ENCODE measurements at places on chromosomes 6 and 20. TPM values are rescaled to one million over a fixed set of nuclear protein-coding genes. Genes with fewer than 3 reads are reported as not detected.
A peak's percentile ranks its signal among the peaks of the same experiment; 100 is the strongest.

GRCh38 chr6:41639809-41640371 lies 1.6 kb downstream of the MDFI start:
- no peak overlapping the region for H3K4me3 ChIP-seq
- H3K36me3 ChIP-seq: no peaks in the 10 kb centered on the region
- DNase-seq: no peak
- H3K4me1 ChIP-seq: peaks cover 5% of the 10 kb centered on the region
- no peak overlapping the region for H3K27ac ChIP-seq

DNA sequence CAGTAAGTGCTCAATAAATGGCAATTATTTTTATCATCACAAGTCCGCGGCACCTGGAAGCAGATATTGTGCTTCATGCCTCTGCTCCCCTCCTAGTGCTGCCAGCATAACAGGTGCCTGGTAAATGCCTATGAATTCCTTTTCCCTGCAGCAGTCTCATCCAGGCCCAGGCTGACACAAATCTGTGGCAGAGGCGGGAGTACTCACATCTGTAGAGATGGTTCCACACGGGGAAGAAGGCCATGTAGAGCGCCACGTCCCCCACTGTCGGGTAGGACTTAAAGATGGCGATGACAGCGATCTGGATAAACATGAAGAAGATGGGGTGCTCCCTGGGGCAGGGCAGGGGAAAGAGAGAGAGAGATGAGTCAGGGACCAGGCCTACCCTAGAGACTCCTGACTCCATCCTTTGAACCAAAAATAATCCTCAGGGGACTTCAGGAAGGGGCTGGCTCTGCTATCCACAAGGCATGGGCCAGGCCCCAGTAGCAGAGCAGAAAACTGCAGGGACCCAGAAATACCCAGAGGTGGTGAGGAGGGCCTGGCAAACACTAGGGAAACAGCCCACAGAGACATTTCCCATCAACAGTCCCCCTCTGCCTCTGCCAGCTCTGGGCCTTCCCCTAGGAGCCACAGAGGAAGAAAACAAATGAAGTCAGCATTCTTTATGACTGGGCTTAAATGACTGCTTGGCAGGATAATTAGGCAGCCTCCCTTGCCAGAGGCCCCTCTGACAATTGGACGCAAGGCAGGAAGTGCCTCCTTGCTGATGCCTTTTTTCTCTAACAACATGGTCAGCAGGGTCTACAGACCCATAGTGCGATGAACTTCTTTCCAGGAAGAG lies 23.0 kb downstream of the MAP1LC3A start:
- peaks cover 13% of the 10 kb centered on the region for H3K36me3 ChIP-seq
- H3K27me3 ChIP-seq: no peaks in the 10 kb centered on the region
- H3K27ac ChIP-seq: peak overlapping the region; percentile 92
- peak; percentile 78 for DNase-seq

GRCh38 chr6:30814146-30815040 lies 69.9 kb upstream of the DDR1 start:
- H3K36me3 ChIP-seq: peaks cover 22% of the 10 kb centered on the region
- peak overlapping the region; percentile 22 for H3K4me3 ChIP-seq
- H3K27me3 ChIP-seq: no peaks in the 10 kb centered on the region
- peaks cover 94% of the 10 kb centered on the region for H3K4me1 ChIP-seq
- peak overlapping the region; percentile 91 for H3K27ac ChIP-seq

DNA sequence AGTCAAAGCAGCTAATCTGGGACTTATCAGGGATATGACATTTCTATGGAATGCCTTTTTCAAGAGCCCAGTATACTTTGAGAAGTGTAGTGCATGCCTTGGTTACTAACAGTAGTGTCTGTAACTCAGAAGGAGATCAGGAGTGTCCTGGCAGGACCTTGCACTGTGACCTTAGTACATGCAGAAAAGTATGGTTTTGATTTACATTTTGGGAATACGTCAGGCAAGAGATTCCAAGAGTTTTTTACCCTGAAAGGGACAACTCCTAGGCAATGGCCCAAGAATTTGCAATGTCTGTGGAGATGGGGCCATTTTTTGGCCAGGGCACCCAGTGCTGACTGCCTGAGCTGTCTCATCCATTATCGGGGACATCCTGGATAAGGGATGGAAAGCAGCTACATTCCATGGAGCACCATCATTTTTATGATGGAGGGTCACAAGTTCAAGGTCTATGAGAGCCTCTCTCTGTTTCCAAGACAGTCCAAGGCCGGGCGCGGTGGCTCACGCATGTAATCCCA lies 80.2 kb downstream of the FAM50B start:
- H3K27me3 ChIP-seq: no peaks in the 10 kb centered on the region
- no peak overlapping the region for H3K27ac ChIP-seq
- no peak for DNase-seq
- no peaks in the 10 kb centered on the region for H3K4me1 ChIP-seq
- H3K36me3 ChIP-seq: no peaks in the 10 kb centered on the region

The MTFR2 gene
- 25.2 TPM for total RNA-seq

DNA sequence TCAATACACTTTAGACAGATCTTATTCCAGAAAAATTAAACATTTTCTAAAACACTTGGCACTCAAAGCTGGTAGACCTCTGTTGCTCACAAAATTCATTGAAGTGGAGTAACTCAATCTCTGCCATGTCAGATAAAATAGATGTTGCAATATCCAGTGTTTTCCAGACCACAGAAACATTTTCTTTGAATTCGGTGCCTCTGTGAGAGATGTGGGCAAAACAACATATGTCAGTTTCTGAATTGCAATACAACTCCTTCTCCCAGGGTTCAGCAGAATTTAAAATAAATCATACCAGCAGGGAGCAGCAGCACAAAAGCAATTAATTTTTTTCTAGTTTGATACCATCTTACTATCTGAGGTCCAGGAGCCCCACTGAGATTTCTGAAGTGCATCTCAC lies 11.3 kb upstream of the PKHD1 start:
- no peak for DNase-seq
- no peak overlapping the region for H3K27ac ChIP-seq
- no peak overlapping the region for H3K4me3 ChIP-seq

- H3K36me3 ChIP-seq: no peaks in the 10 kb centered on the region
- DNase-seq: no peak
- no peak overlapping the region for H3K4me3 ChIP-seq
- no peak overlapping the region for H3K27ac ChIP-seq
- peaks cover 2% of the 10 kb centered on the region for H3K27me3 ChIP-seq
These were observed 49.9 kb downstream of the GJA1 start for GRCh38 chr6:121485359-121485811.

DNA sequence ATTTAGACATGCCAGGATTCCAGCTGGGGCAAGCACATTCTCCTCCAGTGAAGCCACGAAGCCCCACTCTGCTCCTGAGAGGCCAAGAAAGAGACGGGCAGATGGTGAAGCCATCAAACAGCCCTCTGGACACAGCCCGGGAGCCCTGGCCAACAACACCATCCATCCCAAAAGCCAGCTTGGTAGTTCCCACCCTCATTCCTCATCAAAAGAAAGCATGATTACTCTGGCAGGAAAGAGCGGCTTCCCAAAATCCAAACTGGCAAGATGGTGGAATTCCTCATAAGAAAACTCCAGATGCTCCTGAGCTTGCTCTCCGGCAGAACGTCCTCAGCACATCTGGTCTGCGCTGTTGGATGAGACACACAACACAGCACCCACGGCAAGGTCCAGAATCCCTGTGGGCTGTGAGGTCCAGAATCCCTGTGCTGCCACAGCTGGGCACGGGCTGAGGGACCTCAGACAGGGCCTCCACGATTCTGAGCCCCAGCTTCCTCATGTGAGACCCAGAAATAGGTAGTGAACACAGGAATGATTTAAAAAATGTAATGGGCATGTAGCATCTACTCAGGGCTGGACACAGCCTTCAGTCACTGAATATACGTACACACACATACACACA lies 52.6 kb downstream of the THBS2 start:
- H3K4me1 ChIP-seq: no peaks in the 10 kb centered on the region
- DNase-seq: no peak
- no peaks in the 10 kb centered on the region for H3K36me3 ChIP-seq
- no peaks in the 10 kb centered on the region for H3K27me3 ChIP-seq

DNA sequence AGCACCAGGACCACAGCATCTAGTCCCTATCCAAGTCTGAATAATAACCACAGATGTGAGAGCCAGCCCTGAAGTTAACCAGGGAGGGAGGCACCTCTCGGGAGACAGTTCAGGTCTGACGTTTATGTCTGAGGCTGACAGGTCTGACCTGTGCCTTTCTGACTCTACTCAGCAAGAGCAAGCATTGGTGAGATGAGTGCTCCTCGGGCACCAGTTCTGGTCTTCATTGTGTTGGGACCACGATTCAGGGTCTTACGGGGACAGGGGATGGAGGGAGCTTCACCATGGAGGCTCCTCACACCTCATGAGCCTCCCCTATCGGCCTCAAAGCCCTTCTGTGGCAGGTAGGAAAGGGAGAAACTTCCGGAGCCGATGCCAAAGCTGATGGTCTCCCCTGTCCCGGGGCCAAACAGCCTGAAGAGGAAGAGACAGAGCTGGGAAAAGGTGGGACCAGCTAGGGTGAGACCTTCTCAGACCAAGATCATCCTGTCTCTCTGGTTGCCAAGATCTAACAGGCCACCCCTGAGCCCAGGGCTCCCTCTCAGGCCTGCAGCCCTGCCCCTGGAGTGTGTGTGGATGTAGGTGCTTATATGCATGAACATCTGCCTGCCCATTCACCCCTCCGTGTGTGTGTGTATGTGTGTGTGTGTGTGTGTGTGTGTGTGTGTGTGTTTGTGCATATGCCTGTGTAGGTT lies 170.5 kb downstream of the VEGFA start:
- DNase-seq: no peak
- no peaks in the 10 kb centered on the region for H3K4me1 ChIP-seq
- no peak overlapping the region for H3K27ac ChIP-seq
- H3K27me3 ChIP-seq: no peaks in the 10 kb centered on the region
- H3K36me3 ChIP-seq: no peaks in the 10 kb centered on the region
- no peak overlapping the region for H3K4me3 ChIP-seq
